ENCODE measurements at places on chromosomes 1 and 21.

DNA sequence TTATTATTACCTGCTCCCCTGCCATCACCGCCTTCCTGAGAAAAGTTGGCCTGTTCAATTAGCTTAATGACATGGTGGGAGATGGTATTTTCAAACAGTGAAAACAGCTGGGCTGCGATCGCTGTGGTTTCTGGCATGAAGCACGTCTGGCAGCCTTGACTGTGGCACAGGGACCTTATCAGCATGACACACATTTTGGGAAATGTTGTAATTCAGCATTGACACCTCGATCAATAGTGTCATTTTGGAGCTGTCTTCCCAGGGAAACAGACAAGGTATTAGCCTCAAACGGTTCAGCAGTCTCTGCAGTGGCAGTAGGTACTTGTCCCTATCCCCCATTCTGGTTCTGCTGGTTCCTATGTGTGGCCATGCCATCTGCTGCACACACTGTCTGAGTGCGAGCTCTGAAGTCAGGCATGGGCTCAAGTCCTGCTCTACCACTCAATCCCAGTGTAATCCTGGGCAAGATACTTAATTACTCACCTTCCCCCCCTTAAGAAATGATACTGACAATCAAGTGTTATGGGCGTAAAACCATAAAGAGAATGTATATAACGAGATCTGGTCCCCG, 154.5 kb upstream of the KCND3 start:
- no peak for DNase-seq

GRCh38 chr1:15347182-15347581, 62.5 kb upstream of the EFHD2 start:
- DNase-seq: no peak

GRCh38 chr1:86499987-86500593, 31.4 kb downstream of the CLCA1 start:
- DNase-seq: peak; percentile 74

GRCh38 chr1:193629875-193630274, 443.5 kb upstream of the B3GALT2 start:
- DNase-seq: no peak

DNA sequence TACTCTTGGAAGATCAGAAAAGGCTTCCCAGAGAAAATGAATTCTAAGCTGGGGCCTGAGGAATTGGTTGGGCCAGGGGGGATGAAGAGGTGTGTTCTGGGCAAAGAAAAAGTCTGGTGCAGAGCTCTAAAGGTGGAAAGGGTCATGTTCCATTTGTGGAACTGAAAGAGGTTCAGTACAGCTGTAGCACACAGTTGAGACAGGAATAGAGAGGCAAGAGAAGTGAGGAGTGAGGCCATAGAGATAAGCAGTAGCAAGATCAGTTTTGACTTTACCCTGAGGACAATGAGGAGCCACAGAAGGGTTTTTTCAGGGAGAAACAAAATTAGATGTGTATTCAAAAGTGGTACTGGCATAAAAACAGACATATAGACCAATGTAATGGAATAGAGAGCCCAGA, 30.3 kb upstream of the MUTYH start:
- no peak for DNase-seq
